Stimulated activated CD4-positive, alpha-beta T cell treated with anti-CD3 and anti-CD28 coated beads, TNF-alpha, amount 100 ng/mL, for 24 hours (primary cell): ENCODE measurements at places on chromosomes 7 and 10.
A peak's percentile ranks its signal among the peaks of the same experiment; 100 is the strongest.

- DNase-seq, result no peak
Measured at GRCh38 chr7:114959931-114960330, 38.0 kb downstream of the MDFIC start.

- DNase-seq, result no peak
Measured at GRCh38 chr7:44382459-44383265, 57.3 kb upstream of the CAMK2B start.

- DNase-seq, result no peak
Measured at GRCh38 chr10:118042827-118043242, 3.9 kb downstream of the RAB11FIP2 start.

DNA sequence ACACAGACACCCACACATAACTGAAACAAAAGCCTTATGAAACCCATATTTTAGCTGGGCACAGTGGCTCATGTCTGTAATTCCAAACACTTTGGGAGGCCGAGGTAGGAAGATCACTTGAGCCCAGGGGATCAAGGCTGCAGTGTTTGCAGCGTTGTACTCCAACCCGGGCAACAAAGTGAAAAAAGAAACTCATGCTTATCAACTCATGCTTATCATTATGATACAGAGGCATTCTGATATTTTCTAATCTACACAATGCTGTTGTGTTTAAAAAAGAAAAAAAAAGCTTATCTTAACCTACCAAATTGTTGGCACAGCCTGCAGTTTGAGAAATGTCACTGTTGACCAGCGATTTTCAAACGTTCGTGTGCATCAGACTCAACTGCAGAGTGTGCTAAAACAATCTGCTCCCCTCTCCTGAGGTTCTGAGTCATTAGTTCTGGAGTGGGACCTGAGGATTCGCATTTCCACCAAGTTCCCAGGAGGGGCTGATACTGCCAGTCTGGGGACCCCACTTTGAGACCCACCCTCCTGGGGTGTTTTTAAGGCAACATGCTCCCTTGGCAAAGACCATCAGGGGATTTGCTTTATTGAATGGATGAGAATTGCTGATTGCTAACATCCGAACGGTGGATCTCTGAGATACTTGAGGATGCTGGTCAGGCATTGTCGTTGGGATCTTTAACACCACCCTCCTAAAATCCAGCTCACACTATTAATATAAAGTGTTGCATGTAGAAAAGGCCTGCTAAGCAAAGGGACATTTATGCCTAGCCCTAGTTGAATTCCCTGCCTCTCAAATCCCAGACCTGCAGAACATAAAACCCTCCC is 16.2 kb downstream of the CHST3 start:
- no peak for DNase-seq

GRCh38 chr7:138226745-138227279 is 150.6 kb downstream of the AKR1D1 start:
- DNase-seq, result no peak

DNA sequence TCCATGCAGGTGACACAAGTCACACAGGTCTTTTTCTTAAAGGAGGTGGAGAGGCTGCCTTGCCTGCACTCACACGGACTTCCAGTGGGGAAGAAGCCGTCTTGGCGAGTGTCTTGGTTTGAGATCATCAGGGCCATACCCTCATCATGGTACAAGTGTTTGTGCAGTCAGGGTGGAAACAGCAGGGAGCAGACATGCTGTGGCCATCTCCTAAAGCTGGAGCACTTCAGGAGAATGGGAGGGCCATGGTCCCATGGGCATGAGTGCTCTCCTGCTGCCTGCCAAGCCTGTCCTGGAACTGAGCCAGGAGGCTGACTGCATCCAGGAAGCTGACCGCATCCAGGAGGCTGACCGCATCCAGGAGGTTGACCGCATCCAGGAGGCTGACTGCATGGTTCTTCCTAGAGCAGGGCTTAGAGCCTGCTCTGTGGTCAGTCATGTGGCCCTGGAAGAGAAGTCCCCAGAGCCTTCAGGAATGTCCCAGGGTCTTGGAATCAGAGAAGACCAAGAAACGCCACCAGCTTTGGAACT is 98.4 kb downstream of the ADARB2 start:
- DNase-seq, result no peak

GRCh38 chr7:6641305-6642035 is 4.4 kb downstream of the ZNF316 start:
- no peak for DNase-seq

GRCh38 chr7:98944386-98944785 is 66.1 kb downstream of the TRRAP start:
- DNase-seq, result no peak

DNA sequence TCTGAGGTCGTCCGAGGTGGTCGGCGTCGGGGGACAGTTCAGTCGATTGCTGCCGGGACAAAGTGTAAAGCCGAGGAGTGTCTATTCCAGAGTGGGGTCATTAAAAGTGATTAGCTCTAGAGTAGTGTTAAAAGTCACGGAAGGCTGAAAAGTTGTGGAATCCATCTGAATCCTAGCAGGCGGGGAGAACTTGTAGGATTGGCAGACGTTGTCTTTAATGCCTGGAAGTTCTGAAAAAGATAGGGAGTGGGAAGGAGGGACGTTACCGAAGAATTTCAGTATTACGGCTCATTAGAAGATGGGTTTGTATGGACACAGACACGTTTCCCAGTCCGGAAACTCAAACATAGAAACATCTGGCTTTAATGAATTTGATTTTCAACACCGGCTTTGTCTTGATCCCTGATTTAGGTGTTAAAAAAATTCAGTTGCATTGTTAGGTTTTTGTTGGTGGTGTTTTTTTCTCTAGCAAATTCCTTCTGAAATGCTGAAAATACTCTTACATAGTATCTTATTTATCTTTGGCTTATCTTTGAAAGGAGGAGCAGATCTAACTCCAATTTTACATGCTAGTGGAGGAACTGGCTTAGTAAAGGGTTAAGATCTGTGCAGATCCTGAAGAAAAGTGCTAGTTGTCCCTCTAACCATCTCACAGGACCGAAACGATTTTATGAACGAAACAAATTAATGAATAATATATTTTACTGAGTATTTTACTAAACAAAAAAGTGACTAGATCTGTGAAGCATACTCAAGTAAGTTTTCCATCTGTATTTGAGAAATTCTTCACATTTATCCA is 900 bp downstream of the MKLN1 start:
- DNase-seq, result no peak

- DNase-seq, result no peak
Measured at GRCh38 chr7:104267701-104268368, 60.0 kb upstream of the ORC5 start.

GRCh38 chr10:131618587-131619267 is 282.1 kb upstream of the PPP2R2D start:
- no peak for DNase-seq

GRCh38 chr7:100483090-100483721 is 521 bp upstream of the NYAP1 start:
- peak; percentile 82 for DNase-seq

DNA sequence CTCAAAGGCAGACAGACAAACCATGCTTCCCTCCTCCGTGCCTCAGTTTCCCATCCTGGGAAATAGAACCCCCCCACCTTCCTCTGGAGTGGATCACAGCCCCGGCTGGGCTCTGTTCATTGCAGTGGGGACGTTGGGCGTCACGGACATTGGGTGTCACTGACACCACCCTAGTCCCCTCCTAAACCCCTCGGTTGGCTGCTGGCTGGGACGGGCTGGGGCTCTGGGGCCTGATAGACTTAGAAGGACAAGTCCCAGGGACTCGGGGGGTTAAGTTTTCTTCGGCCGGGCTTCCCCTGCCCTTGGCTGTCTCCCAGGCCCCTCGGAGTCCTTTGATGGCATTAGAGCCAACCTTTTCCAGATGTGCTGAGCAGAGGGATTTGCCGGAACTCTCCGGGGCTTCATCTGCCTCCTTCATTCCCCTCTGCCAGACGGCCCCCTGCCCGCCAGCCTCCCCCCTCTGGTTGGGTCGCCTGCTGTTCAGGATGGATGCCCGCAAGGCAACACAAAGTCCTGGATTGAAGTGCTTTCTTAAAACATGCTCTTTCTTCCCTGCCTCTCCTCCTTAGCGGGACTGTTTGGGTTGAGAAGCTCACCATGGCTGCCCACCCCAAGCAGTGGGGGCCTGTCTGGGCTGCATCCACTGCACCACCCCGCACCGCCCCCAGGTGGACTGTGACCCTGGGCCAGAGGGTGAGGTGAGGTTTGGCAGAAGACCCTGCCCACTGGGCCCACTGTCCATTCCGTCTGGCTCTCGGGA is 73.0 kb downstream of the COL26A1 start:
- no peak for DNase-seq

DNA sequence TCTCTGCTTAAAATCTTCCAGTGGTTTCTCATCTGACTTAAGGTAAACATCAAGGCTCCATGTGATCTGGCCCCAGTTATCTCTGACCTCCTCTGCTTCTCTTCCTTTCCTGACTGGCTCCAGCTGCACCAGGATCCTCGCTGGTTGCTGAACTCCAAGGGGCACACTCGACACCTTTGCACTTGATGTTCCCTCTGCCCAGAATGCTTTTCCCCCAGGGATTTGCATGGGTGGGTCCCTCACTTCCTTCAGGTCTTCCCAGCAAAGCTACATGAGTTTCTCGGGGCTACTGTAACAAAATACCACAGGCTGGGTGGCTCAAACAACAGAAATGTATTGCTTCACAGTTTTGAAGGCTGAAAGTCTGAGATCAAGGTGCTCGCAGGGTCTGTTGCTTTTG is 166.0 kb upstream of the CDCA7L start:
- no peak for DNase-seq

DNA sequence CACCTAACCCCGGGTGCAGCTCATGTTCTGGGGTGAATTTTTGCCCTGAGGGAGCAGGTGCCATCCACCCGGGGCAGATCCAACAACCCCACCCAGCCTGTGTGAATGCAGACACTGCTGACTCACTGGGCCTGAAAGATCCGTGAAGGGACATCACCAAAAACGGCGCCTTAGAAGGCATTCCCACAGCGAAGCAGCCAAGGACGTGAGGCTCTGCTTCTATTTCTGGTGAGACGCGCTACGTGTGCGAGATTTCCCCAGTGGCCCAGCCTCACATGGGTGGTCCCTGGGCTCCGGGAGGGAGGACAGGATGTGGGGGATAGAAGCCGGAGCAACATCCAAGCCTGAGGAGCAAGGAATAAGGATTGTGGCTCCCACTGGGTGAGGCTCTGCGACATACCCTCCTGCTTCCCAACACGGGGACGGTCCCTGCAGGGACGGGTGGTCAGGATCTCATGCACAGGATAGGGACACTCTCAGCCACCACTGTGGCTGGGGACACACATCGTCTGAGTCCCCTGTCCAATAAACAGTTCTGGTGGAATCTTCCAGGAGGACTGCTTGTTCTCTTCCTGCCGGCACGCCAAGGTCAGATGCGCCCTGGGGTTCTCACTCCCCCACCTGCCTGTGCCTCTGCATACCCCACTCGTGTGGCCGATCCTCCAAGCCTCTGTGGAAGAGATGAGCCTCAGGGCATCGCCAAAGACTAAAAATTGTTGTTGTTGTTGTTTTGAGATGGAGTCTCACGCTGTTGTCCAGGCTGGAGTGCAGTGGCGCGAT is 70.2 kb downstream of the ZRANB1 start:
- DNase-seq, result no peak

DNA sequence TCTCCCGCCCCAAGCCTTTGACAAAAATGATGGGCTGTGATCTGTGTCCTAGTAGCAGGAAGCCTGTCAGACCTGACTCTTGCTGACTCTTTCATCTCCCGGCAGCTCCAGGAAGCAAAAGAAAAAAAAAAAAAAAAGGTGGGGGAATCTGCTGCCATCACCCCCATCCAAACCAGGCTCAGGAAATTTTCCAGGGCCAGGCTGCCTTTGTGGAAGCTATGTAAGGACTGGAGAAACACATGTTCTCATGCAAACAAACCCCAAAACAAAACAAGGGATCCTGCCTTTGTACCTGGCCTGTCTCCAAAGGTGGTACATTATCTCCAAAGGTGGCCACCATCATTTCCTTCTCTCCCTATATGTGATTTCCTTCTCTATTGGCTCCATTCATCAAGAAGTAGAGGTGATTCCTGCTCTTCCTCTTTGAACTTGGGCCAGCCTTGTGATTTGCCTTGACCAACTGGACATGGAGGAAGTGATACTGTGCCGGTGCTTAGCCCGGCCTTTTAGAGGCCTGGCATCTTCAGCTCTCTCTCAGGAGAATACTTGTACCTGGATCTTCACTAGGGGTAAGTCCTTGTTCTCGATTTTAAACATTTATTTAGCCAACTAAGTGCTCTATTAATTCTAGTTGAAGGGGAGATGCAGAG is 192.2 kb upstream of the SVIL start:
- DNase-seq, result no peak

DNA sequence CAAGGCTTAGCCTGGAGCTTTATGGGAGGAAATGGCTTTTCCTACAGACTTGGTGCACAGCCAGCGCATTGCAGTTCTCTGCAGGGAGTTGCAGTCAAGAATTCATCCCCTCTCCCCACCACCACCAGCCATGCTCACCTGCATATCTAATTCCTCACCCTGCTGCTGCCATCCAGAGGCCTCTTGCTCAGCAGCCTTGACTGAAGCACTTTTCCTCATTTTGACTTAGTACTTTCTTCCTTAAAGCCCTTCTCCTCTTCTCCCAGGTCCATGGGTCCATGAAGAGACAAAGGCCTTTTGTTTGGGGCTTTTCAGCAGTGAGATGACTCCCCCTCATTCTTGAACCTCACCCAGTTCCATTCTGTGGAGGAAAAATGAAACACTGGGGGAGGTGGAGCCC is 39.7 kb upstream of the GPR141 start:
- no peak for DNase-seq

- DNase-seq, result no peak
Measured at GRCh38 chr10:96641396-96642295, 54.8 kb upstream of the TM9SF3 start.

DNA sequence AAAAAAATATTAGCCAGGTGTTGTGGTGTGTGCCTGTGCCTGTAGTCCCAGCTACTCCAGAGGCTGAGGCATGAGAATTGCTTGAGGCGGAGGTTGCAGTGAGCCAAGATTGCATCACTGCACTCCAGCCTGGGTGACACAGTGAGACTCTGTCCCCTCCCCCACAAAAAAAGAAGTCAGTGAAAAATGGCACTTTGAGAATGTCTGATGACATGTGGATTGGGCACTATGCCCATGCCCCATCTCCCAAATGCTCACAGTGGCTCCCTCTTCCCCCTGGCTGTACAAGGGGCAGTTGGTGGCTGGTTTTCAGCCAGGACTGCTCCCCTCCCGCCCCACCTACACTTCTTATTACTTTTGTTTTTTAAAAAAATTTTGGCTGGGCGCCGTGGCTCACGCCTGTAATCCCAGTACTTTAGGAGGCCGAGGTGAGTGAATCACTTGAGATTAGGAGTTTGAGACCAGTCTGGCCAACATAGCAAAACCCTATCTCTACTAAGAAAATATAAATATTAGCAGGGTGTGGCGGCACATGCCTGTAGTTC is 26.1 kb downstream of the IL15RA start:
- no peak for DNase-seq
